ENCODE measurements at places on chromosomes 12 and 14. TPM values are rescaled to one million over a fixed set of nuclear protein-coding genes. Genes with fewer than 3 reads are reported as not detected.

The KRT82 gene
- polyA plus RNA-seq = not detected

The MGAT4C gene
- 1.2 TPM for polyA plus RNA-seq

The HOTAIR gene
- polyA plus RNA-seq = not detected

The RNASE3 gene
- polyA plus RNA-seq = 0.14 TPM

The EPS8 gene
- 18.6 TPM for polyA plus RNA-seq

The TMCC3 gene
- 1.7 TPM for polyA plus RNA-seq

The RPL10L gene
- polyA plus RNA-seq = not detected

The TMEM116 gene
- 9.3 TPM for polyA plus RNA-seq
